Amygdala (tissue), 56 donors: ENCODE measurements at places on chromosomes 12 and 14.

- no peak for DNase-seq
These were observed 17.7 kb downstream of the SLC4A8 start for GRCh38 chr12:51442324-51442723.

GRCh38 chr14:36424478-36425102, 95.4 kb downstream of the NKX2-1 start:
- DNase-seq = no peak

GRCh38 chr12:107435072-107435471, 250.5 kb upstream of the PWP1 start:
- no peak for DNase-seq

DNA sequence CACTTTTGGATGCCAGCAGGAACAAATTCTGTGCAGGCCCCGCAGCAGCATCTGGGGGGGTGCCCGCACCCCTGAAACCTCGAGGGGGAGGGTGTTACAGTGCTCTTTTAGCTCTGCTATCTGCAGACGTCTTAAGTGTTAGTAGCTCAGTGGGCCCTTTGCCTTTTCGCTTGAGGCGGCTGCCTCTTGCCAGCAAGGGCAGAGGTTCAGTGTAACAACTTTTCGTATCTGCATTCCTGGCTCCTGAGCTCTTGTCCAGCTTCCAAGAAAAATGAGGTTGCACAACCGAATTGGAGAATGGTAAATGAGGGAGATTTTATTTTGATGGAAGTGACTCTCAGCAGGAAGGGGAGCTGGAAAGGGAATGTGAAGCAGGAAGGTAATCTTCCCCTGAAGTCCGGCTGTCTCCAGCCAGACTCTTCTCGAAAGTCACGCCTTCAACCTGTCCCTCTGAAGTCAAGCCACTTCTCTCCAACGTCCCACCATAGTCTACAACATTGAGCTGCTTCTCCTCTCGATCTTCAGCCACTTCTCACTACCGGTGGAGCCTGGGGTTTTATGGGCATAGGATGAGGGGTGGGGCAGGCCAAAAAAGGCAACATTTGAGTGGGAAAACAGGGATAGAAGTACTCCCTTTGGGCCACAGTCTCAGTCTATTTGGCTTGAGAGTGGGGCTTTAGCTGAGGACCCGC, 17.8 kb downstream of the TAS2R50 start:
- no peak for DNase-seq

- no peak for DNase-seq
These were observed 180.4 kb downstream of the CFAP54 start for GRCh38 chr12:96669786-96670185.

- DNase-seq = no peak
These were observed 88.4 kb upstream of the TMEM132C start for GRCh38 chr12:128178565-128178964.

GRCh38 chr12:62722971-62723680, 211.8 kb downstream of the PPM1H start:
- no peak for DNase-seq

DNA sequence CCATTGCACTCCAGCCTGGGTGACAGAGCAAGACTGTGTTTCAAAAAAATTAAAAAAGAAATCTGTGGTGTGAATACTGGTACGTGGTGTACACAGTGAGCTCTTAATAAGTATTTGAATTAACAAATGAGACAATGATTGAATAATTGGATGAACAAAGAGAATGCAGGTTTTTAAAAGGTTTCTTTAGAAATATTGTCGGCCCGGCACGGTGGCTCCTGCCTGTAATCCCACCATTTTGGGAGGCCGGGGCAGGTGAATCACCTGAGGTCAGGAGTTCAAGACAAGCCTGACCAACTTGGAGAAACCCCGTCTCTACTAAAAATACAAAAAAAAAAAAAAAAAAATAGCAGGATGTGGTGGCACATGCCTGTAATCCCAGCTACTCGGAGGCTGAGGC, 6.6 kb downstream of the HIF1A start:
- DNase-seq = no peak

DNA sequence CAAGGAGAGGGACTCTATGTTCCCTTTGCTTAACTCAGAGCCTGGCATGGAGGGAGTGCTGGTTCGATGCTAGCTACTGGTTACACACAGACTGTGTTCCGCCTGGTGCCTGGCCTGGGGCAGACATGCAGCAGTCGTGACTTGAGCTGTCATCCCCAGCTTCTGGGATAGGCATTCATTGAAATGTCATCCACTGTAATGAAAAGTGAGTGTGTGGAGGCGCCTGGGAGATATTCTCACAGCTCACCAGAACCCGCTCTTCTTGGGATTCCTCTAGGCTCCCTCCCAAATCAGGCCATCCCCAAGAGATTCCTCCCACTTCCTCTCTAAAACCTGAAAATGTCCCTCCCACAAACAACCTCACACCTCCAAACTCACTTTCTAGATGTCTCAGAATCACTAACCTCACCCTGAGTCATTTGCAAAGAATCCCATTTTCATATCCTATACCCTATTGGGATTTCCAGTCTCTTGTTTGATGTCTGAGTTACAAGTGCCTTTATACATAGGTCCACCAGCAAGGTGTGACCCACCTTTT, 82.8 kb downstream of the CRACR2A start:
- DNase-seq = no peak

- DNase-seq = no peak
These were observed at the start of gene HVCN1 for GRCh38 chr12:110688446-110689280. TSS of gene HVCN1 (minus strand) at chr12:110689115. CDS start at chr12:110683245, 5,870 bp downstream.

GRCh38 chr14:89155491-89155890, 261.5 kb downstream of the FOXN3 start:
- DNase-seq = no peak

- DNase-seq = no peak
These were observed 449 bp downstream of the THAP2 start for GRCh38 chr12:71664411-71665089.

GRCh38 chr12:83082690-83083276, 396.1 kb downstream of the TMTC2 start:
- DNase-seq = no peak

GRCh38 chr14:105093038-105093430, 27.8 kb upstream of the GPR132 start:
- no peak for DNase-seq
